ENCODE measurements at places on chromosomes 2 and 18. TPM values are rescaled to one million over a fixed set of nuclear protein-coding genes. Genes with fewer than 3 reads are reported as not detected.

Gene ITGB6
- not detected for total RNA-seq

GRCh38 chr2:175690113-175690837 lies 311.8 kb downstream of the LNPK start:
- peak; percentile 19 for DNase-seq

DNA sequence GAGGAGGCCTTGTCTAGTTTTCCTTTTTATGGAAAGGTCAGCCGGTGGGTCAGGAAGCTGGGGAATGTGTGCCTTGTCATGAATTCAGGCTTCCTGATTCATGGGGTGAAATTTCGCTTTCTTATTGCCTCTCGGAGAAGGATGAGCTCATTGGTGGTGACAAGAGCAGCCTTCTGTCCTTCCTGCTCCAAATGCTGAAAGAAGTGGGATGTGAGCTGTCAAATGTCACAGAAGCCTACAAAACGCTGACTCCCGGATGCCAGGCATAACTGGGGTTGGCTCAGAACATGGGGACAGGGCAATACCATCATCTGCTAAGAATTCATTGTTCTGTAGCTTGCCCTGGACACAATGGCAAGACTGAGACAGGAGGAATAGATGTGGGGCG lies 55.8 kb upstream of the FAM136A start:
- no peak for DNase-seq

DNA sequence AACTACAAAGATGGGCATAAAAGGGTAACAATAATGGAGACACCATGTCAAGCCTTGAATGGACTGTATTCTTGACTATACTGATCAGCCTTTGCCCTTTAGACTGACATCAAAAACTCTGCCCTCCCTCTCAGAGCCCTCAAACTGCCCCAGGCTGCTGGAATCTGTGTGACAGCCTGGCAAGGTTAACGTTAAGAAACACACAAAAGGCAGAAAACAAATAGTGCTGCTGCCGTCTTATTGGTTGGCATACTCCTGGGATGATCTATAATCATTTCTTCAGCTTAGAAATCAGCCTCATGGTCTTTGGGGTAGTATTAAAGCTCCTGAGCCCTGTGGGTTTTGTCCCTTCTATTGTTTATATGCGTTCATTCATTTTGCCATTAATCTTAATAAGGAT lies 338.0 kb downstream of the DCC start:
- no peak for DNase-seq
